ENCODE measurements at places on chromosomes 7 and 10. TPM values are rescaled to one million over a fixed set of nuclear protein-coding genes. Genes with fewer than 3 reads are reported as not detected.

DNA sequence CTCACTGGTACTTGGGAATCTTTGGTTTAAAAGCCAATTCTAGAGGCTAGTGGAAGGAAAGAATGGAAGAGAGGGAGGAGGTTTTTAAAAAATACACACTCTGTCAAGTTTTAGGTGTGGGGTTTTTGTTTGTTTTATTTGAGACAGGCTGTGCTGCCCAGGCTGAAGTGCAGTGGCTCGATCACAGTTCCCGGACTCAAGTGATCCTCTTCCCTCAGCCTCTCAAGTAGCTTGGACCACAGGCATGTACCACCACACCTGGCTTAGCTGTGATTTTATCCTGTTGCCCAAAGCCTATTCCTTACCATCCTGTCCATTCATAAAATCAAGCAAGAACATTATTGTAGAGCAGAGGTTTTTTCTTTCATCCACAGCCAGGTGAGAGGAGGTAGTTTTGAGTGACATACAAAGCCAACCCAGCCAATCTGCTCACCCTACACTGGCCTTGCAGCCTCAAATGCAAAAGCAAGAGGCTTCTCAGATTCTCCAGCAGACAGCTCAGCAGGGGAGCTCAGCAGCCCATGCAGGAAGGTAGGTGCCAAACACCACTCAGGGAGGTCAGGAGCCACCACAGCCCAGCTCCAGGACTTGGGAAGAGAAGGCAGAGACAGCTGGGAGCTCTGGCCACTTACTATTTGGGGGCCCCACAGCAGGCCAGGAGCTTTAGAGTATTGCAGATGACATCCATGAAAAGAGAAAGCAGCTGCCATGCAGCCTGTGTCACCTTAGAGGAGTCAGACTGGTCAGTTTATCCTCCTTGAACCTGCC, 65.8 kb downstream of the TMEM209 start:
- no peak for DNase-seq
- no peak overlapping the region for H3K4me3 ChIP-seq
- H3K36me3 ChIP-seq: no peaks in the 10 kb centered on the region
- H3K4me1 ChIP-seq: no peaks in the 10 kb centered on the region
- H3K27ac ChIP-seq: no peak overlapping the region
- H3K27me3 ChIP-seq: no peaks in the 10 kb centered on the region

GRCh38 chr7:20395104-20395503, 64.4 kb downstream of the ITGB8 start:
- no peaks in the 10 kb centered on the region for H3K4me1 ChIP-seq
- no peaks in the 10 kb centered on the region for H3K27me3 ChIP-seq
- DNase-seq: no peak
- H3K27ac ChIP-seq: no peak overlapping the region

DNA sequence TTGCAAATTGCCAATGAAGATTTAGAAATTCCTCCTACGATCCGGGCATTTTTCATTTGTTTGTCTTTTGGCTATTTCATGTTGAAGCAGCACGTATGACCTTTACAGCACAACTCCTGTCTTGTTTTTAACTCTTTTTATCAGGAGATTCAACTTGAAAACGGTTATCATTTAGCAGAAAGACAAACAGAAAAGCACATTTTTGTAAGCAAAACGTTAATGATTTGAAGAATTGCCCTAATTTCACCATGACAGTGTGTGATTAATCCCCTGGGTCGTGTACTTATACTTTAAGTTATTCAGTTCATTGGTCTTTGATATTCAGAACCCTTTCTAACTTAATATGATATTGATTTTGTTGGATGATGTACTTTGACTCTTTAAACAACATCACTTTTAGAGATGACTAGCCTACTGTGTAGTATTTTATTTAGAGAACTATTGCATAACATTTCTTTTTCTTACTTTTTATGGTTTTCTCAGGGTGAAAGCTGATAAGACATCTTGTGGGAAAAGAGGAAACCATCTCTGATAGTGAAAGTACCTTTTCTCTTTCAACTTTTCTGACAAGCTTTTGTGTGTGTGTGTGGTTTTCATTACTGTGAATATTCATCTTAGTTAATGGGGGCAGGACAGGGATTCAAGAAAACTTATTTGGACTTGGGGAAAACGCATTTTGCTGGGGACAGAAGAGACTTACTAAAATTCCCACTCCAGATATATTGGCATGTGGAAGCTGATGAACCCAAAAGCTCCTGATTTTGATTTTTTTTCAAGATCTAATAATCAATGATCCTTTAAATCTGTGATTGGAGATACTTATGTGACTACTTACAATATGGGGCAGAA, 8.1 kb downstream of the HHEX start:
- H3K27me3 ChIP-seq: no peaks in the 10 kb centered on the region
- DNase-seq: no peak
- no peaks in the 10 kb centered on the region for H3K4me1 ChIP-seq
- H3K4me3 ChIP-seq: no peak overlapping the region

GRCh38 chr10:132247943-132248342, 59.8 kb downstream of the STK32C start:
- H3K4me3 ChIP-seq: no peak overlapping the region
- no peak overlapping the region for H3K27ac ChIP-seq
- H3K4me1 ChIP-seq: no peaks in the 10 kb centered on the region

DNA sequence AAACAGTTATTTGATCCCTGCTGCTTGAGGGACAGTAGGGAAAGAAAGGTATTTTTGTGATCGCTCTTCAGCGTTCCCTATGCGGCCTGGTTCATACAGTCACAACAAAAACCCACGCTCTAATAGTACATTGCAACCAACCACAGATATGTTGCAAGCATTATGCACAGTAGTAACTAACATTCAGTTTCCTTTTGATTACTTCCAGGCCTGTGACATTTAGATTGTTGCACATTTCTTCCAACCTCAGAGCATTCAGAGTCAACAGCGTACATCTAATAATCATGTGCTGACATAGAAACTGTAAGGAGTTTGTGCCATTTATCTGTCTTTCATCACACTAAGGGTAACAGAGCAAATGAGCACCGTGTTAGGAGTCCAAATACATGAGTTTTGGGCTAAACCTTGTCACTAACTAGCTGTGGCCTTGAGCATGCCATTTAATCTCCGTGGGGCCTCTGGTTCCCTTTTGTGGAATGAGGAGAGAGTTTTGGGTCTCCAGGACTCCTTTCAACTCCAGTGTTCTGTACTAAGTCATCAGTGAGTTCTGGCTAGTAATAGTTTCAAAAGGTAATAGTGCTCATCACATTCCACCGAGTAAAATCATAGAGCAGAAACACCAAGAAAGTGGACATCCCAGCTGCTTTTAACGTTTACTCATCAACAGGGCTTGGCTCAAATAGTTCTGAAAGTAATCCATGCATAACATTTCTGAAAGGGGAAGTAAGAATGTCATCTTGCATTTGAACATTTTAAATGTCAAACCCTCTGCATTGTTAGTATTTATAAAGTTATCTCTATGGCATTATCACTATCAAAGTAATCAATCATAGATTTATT, 99.0 kb upstream of the FZD1 start:
- no peaks in the 10 kb centered on the region for H3K27me3 ChIP-seq
- H3K27ac ChIP-seq: no peak overlapping the region
- no peaks in the 10 kb centered on the region for H3K4me1 ChIP-seq

GRCh38 chr10:38032886-38033285, 22.4 kb downstream of the ZNF33A start:
- peaks cover 67% of the 10 kb centered on the region for H3K36me3 ChIP-seq
- no peak for DNase-seq
- peak overlapping the region; percentile 9 for H3K27ac ChIP-seq

DNA sequence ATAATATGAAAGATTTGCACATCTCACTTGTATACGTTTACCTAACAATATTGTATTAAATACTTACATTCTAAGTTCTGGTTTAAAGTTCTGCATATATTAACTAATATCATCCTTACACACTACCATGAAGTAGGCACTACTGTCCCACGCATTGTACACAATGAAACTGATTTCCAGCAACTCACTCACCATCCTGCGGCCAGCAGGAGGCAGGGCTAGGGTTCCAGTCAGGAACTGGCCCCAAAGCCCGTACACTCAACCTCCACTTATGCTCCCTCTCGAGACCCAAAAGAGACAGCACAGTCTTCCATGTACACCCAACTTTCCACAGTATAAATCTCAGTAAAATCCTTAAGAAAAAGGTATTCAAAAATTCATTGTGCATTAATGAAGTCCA, 41.4 kb downstream of the GRID1 start:
- H3K36me3 ChIP-seq: no peaks in the 10 kb centered on the region
- no peak overlapping the region for H3K4me3 ChIP-seq
- no peak overlapping the region for H3K27ac ChIP-seq
- H3K27me3 ChIP-seq: no peaks in the 10 kb centered on the region

DNA sequence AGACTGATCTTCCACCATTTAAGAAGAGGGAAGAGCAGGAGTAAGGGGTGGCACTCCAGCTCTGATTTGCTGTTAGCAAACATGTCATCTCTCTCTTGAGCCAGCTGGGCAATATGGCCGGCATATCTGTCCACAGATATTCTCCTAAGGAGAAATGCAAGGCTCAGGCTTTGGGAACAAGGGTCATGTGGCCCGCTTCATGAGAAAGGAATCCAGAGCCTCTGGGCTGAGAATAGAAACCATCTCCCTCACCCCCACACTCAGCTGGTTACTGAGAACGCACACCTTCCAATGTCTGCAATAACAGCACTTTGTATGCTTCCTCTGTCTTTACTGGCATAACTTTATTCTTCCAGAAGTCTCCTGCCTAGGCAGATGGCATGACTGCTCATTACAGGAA, 171.2 kb downstream of the ELMO1 start:
- no peak overlapping the region for H3K4me3 ChIP-seq
- no peak overlapping the region for H3K27ac ChIP-seq
- H3K36me3 ChIP-seq: no peaks in the 10 kb centered on the region

GRCh38 chr7:786472-787255, 45.6 kb upstream of the SUN1 start:
- H3K27me3 ChIP-seq: no peaks in the 10 kb centered on the region
- H3K4me1 ChIP-seq: no peaks in the 10 kb centered on the region
- no peaks in the 10 kb centered on the region for H3K36me3 ChIP-seq
- DNase-seq: peak; percentile 84
- H3K27ac ChIP-seq: no peak overlapping the region

DNA sequence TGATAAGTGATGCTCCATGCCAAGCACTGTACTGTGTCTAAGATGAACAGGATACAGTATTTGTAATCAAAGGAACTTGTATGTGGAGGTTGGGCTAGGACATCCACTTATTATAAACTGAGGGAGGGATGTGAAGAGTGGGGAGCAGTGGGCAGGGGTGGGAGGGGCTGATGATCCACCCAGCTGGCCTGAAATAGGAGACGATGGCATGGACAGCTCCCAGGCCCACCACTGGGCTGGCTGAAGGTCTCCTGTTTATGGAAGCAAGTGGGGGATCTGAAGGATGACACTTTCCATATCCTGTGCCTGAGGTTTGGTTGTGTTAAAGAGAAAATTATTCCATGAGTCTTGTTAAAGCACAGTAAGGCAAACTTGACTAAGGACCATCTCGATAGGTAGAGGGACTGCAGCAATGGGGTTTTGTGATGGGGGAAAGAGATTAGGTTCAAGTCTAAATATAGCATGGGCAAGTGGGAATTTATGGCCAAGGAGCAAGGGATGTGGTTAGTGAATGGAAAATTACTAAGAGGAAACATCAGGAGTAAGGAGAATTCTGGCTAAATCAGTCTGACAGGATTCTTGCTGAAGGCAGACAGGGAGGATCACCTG, 124.6 kb downstream of the CCNY start:
- no peaks in the 10 kb centered on the region for H3K27me3 ChIP-seq
- no peak for DNase-seq
- H3K36me3 ChIP-seq: no peaks in the 10 kb centered on the region
- peaks cover 45% of the 10 kb centered on the region for H3K4me1 ChIP-seq
- H3K27ac ChIP-seq: no peak overlapping the region
- no peak overlapping the region for H3K4me3 ChIP-seq

DNA sequence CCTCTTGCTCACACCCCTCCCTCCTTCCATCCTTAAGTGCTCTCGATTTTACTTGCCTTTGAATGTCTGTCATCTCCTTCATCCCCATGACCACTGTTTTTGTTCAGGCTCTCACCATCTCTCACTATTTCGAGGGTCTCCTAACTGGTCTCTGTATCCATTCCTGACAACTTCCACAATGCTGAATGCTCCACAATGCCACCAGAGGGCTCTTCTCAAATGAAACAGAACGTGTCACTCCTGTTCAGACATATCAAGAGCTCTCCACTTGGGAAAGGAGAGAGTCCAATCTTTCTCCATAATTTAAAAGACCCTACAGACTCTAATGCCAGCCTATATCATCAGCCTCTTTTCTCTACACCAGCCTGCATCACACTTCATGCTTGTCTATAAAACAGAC, 9.0 kb upstream of the SLC13A1 start:
- H3K4me1 ChIP-seq: peaks cover 8% of the 10 kb centered on the region
- H3K36me3 ChIP-seq: no peaks in the 10 kb centered on the region
- no peak overlapping the region for H3K4me3 ChIP-seq

GRCh38 chr10:126131341-126131740, 235.0 kb downstream of the FANK1 start:
- DNase-seq: no peak
- no peak overlapping the region for H3K4me3 ChIP-seq
- no peaks in the 10 kb centered on the region for H3K36me3 ChIP-seq

DNA sequence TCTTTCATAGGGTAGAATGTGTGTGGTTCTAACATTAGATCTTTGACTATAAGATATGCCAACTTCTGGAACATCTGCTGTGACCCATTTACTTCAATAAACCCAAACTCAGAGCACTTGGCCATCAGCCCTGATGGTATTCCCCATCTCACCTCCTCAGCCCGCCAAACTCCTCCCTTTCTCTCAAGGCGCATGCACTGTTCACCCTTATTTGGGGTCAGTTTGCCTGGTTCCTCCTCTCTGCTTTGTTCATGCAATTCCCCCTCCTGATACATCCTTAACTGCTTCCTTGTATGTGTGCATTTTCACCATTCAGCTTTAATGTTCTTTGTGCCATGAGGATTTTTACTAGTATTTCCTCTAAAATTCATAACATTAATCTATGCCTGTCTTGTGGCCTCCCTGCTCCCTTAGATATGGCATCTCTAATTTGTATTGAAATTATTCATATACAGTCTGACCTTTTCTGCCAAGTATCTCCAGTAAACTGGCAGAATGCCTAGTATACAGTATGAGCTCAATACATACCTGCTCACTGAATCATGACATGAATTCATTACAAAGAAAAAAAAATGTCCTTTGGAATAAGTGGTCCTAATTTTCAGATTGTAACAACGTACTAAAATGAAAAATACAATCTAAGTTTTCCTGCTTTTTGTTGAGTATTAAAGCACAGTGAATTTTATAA, 336.8 kb upstream of the IGFBP3 start:
- no peaks in the 10 kb centered on the region for H3K4me1 ChIP-seq
- no peaks in the 10 kb centered on the region for H3K27me3 ChIP-seq
- no peak for DNase-seq
- H3K4me3 ChIP-seq: no peak overlapping the region
- no peak overlapping the region for H3K27ac ChIP-seq
- no peaks in the 10 kb centered on the region for H3K36me3 ChIP-seq

GRCh38 chr7:157558516-157558874, 221.7 kb downstream of the DNAJB6 start:
- H3K27me3 ChIP-seq: no peaks in the 10 kb centered on the region
- H3K4me3 ChIP-seq: no peak overlapping the region
- no peak overlapping the region for H3K27ac ChIP-seq
- DNase-seq: peak; percentile 27

- H3K27ac ChIP-seq: peak overlapping the region; percentile 81
- no peaks in the 10 kb centered on the region for H3K27me3 ChIP-seq
- no peaks in the 10 kb centered on the region for H3K4me1 ChIP-seq
- H3K36me3 ChIP-seq: no peaks in the 10 kb centered on the region
Measured at GRCh38 chr10:490891-491571, 198.4 kb downstream of the DIP2C start.

The SPDYE6 gene
- total RNA-seq: not detected

The CRTAC1 gene
- 0.53 TPM for total RNA-seq

The TMEM26 gene
- 2.5 TPM for total RNA-seq

The CDK14 gene
- 13.1 TPM for total RNA-seq

The BLNK gene
- 49.3 TPM for total RNA-seq

The GPR26 gene
- total RNA-seq: not detected

The TRPV6 gene
- 0.19 TPM for total RNA-seq

The CALML5 gene
- total RNA-seq: not detected

The HMX2 gene
- not detected for total RNA-seq

The PRR15 gene
- total RNA-seq: 23.1 TPM

The PKD1L1 gene
- total RNA-seq: 0.83 TPM
